OCI-LY7 (cell line): ENCODE measurements at places on chromosomes 16 and 17.

DNA sequence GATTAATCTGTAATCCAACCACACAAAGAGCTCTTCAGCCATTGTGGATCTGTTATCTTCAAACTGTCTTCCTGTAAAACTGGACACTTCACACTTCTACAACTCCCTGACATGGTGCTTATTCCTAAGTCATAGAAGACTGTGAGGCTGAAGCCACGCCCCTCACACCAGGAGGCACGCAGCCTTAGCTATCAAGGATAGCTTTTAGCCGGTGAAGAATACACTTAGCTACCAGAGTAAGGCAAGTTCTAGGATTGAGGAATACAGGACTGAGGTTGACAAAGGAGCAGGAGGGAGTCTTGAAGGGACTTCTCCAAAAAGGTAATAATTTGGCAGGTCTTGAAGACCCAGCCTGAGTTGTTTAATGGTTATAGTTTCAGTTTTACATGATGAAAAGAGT, 79.8 kb upstream of the GAS7 start:
- DNase-seq = no peak

DNA sequence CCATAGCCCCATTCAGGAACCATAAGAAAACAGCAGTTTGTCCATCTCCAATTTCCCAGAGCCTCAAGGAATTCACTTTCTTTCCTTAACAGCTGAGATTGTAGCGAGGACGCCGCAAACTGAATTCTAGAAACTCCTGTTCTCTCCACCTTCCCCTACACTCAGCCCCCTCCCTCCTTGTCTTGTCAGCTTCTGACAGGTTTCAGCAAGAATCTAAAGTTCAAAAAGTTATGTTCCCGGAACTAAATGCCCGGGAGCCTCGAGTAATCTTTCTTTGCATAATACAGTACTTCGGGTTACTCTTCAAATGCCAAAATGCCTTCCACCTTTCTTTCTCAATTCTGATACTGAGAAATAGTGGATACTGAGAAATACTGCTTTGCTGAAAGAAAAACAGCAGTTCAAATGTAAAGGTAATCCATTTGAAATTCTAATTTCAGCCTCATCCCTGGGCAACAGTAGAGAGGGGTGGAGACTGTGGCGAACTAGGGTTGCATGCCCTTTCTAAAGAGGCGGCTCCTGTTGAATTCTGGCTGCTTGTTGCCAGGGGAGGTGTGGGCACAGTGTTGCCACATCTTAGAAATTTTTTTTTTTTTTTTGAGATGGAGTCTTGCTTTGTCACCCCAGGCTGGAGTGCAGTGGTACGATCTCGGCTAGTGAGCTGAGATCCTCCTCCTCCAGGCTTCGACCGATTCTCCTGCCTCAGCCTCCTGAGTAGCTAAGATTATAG, 63.5 kb upstream of the USP7 start:
- no peak for DNase-seq

DNA sequence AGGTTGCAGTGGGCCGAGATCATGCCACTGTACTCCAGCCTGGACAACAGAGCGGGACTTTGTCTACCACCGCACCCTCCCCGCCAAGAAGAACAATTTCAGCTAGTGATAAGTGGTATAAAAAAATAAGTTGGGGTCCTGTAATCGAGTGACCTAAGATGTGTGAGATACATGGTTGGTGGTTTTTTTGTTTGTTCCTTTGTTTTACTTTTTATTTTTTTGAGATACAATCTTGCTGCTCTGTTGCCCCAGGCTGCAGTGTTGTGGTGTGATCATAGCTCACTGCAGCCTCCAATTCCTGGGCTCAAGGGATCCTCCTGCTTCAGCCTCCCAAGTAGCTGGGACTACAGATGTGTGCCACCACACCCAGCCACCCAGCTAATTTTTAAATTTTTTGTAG, 58.7 kb downstream of the PITPNC1 start:
- no peak for DNase-seq

- DNase-seq = no peak
Measured at GRCh38 chr16:49700251-49701064, 155.5 kb downstream of the ZNF423 start.

- DNase-seq = no peak
Measured at GRCh38 chr17:47774331-47774730, 41.3 kb downstream of the TBX21 start.

GRCh38 chr16:29030086-29030840, 45.4 kb downstream of the LAT start:
- DNase-seq = no peak

GRCh38 chr16:4624827-4625559, 367 bp downstream of the MGRN1 start:
- DNase-seq = peak; percentile 54

DNA sequence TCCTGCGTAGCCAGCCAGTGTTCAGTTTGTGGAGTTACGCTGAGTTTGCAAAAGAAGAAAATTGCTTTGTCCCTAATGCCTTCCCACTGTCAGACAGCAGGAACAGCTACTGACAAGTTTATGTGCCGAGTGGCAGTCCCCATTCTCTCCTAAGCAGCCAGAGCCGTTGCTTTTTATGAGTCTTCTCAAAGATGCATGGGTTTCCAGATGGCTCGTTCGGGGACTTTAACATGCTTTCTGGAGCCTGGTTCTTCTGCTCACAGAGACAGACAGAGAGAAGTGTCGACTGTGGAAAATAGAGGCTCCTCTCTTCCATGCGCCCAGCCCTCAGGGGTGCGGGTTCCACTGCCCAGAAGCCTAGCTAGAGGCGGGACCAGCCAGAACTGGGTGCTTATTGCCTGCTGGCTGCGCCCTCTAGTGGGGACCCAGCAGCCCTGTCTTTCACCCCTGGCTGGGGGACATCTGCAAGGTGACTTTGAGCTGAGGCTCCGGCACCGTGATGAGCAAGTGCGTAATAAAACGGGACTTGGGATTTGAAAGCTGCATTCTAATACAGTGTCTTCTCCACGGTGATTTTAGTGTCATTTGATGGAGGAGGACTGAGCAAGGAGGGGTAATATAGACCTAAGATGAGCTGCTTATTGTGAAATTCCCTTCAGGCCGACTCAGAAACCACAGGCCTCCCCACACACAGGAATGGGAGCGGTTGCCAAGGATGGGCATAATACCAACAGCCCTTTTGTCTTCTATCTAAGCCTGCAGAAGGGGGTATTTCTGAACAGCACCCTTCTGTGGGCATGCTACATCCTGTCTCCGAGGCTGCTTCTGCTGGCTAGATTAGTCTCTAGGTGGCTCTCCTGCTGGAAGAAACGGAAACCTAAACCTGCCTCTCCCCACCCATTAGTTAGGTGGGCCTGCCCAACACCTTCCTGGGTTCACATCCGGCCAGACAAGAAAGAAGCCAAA, 73.1 kb downstream of the CCDC182 start:
- DNase-seq = peak; percentile 88

GRCh38 chr16:48501516-48502377, 108.2 kb downstream of the N4BP1 start:
- DNase-seq = no peak
